ENCODE measurements at places on chromosomes 7 and 10. TPM values are rescaled to one million over a fixed set of nuclear protein-coding genes. Genes with fewer than 3 reads are reported as not detected.

DNA sequence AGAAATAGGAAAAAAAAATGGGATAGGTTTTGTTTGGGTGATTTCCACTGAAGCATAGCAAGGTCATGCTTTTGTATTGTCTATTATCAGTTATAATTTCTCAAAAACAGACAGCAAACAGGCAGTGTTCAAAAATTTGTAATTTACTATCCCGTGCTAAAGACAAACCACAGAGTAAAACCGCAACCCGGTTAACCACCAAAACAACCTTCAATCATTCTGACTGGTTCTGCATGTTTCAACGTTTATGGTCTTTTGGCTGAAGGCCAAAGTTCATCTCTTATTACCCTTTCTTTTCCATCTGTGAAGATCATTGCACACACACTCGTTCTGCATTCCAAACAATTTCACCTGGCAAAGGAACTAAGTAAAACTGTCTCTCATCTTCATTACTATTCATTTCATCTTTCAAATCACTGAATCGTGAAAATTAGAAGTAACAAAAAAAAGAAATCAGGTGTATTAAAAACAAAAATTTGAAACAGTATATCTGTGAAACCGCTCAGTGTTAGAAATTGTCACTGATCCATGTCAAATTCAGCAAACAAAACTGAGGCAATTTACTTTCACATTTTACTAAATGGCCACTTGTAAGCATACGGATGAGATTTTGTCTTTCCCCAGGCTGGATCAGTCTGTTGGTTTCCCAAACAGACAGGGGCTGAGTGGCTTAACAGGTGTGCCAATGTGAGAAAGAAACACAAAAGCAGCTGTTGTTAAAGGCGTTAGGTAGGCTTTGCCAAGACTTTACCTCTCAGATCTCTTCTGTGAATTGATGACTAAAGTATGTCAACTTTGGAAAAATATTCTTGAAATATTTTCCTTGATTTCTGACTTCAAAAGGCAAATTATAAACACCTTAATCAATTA is 539.6 kb downstream of the CNTNAP2 start:
- H3K27ac ChIP-seq = no peak overlapping the region
- no peak for DNase-seq
- peaks cover 2% of the 10 kb centered on the region for H3K27me3 ChIP-seq

- H3K4me1 ChIP-seq = no peaks in the 10 kb centered on the region
- no peak overlapping the region for H3K4me3 ChIP-seq
- H3K27me3 ChIP-seq = peaks cover 35% of the 10 kb centered on the region
- DNase-seq = no peak
- H3K36me3 ChIP-seq = no peaks in the 10 kb centered on the region
Measured at GRCh38 chr10:26628395-26628794, 69.1 kb upstream of the PDSS1 start.

DNA sequence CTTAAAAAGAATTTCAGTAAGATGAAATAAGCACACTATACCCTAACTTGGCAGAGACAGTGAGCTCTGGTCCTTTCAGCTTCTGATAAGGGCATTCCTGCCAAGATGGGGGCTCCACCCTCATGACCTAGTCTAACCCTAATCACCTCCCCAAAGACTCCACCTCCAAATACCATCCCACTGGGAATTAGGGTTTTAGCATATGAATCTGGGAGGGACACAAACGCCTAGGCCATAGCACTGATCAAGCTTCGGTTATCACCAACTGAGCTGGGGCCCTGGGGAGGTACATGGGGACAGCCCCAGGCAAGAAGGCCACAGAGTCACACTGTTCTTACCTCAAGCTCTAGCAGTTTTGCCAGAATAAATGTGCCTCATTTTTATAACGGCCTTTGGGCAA is 31.4 kb downstream of the PALS2 start:
- peaks cover 1% of the 10 kb centered on the region for H3K36me3 ChIP-seq
- DNase-seq = no peak
- peaks cover 9% of the 10 kb centered on the region for H3K4me1 ChIP-seq
- no peaks in the 10 kb centered on the region for H3K27me3 ChIP-seq
- no peak overlapping the region for H3K27ac ChIP-seq

Gene HOXA4
- not detected for total RNA-seq

Gene NUDT13
- 2.0 TPM for total RNA-seq
